ENCODE measurements at places on chromosomes 4 and X.

GRCh38 chrX:118564498-118564897, 68.9 kb downstream of the DOCK11 start:
- DNase-seq, result no peak

GRCh38 chr4:114924311-114924710, 189.1 kb downstream of the NDST4 start:
- no peak for DNase-seq

DNA sequence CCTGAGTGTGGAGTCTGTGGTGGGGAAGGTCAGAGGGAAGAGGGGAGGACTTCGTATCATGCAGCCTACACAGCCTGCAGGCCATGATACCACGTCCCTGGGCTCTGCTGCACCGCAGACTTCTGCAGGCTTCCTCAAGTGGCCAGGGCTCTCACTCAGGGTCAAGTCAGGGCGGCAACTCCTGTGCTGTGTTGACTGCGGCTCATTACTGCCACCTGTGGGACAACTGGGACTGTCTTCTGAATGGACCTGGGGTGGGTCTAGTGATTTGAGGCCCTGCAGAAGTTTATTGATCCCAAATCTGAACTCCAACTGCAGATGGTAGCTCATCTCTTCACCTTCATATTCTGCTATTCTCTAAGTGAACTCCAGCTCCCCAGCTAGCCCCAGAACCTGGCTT, 167.1 kb downstream of the NSUN7 start:
- no peak for DNase-seq

GRCh38 chrX:155056877-155057792, 13.8 kb downstream of the CMC4 start:
- peak; percentile 29 for DNase-seq

GRCh38 chr4:133969202-133969848, 232.3 kb downstream of the PABPC4L start:
- no peak for DNase-seq

DNA sequence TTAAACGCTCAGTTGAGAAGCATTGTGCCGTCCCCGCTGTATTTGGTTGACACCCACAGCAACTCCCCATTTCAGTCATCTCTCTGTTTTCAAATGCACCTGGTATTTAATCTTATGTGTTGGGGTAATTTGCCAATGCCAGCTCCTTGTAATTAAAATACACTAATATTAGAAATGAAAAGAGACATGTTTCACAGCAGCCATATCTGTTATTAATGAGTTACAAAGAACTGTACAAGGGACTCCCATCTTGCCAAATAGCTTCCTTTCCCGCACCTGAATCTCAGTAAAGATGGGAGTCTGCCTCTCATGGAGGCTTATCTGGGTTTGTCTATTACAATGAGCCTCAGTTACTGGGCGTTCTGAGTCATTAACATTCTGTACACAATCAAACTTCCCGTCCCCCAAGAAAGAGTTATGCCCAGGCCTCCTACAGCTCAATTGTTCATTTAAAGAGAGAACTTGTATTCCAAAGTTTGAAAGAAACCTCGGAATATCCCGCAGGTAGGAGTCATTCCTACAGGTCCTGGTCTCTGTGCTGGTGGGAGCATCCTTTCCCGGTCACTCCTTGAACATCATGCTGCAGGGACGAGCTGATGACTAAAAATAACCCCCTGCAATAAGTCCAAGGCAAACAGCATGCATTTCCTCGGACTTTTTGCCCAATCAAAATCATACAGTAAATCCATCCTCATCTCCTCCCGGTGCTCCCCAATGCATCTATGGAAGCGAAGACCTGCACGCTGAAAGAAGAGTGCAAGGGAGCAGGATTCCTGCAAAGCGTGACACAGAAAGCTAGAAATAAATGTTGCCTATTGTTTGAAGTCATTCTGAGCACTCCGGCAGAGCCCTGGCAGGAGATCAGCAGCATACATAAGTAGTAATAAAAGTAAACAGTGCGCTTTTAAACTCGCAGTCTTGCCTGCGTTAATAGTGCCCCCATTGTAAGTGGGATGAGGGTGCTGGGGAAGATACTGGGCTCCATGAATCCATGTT, 926 bp downstream of the NDP start:
- peak; percentile 16 for DNase-seq

DNA sequence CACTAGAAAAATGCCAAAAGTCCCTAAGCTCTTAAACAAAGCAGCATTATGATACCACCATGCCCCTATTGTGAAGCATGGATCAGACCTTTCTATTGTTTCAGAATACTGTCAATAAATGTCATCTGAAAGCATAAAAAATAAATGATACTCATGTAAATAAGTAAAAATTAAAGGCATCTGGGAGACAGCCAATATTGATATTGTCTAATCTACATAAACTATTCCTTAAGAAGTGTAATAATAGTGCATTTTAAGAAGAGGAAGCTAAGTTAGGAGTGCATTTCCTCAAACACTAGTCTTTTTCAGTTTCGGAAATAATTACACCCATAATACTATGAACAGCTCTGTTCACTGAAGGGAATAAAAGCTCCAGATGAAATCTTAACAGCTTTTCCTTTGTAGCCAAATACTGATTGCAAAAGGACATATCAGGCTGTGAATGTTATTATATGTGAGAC, 181.6 kb downstream of the SPOCK3 start:
- no peak for DNase-seq

GRCh38 chr4:38050560-38051350, 90.6 kb downstream of the PTTG2 start:
- DNase-seq, result no peak

GRCh38 chrX:150162141-150162540, 201.0 kb upstream of the MAMLD1 start:
- DNase-seq, result peak; percentile 5

Measured in HCEC 1CT (cell line).